ENCODE measurements at places on chromosomes 6 and 20.

DNA sequence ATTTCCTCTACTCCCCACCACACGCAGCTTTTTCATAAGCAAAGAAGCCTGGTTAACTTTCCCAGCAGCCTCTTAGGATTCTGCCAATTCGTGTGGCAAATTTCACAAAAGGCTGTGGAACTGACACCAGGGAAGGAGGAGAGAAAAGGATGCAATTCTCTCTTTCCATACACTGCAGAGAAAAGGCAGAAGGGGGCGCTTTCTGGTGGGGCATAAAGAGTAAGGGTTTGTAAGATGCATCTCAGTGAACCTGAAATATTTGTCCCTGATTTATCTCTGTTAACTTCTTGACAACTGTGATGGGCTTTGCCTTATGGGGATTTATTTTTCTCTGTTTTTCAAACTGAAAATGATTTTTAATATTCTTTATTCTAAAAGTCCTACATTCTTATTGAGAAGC is 45.5 kb upstream of the GLP1R start:
- H3K27me3 ChIP-seq: no peaks in the 10 kb centered on the region
- H3K36me3 ChIP-seq: no peaks in the 10 kb centered on the region
- H3K4me1 ChIP-seq: no peaks in the 10 kb centered on the region
- no peak overlapping the region for H3K4me3 ChIP-seq

DNA sequence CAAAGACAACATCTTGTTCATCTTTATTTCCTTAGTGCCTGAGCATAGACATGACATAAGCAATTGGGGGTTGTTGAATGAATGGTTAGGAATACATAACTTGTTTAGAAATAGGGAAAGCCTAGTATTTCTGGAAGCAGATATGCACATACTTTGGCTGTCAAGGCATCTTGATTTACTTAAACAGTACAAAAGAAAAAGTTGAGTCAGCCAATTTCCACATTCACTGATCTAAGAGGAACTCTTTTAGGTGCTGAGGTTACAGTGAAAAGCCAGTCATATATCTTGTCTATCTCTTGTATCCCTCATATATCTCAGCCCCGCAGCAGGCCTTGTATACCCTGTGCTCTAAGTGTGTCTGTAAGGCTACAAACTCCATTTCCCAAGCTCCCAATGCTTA is 11.6 kb downstream of the ZKSCAN4 start:
- H3K36me3 ChIP-seq: no peaks in the 10 kb centered on the region
- H3K27me3 ChIP-seq: no peaks in the 10 kb centered on the region
- no peak overlapping the region for H3K27ac ChIP-seq
- H3K4me1 ChIP-seq: no peaks in the 10 kb centered on the region
- no peak for DNase-seq

DNA sequence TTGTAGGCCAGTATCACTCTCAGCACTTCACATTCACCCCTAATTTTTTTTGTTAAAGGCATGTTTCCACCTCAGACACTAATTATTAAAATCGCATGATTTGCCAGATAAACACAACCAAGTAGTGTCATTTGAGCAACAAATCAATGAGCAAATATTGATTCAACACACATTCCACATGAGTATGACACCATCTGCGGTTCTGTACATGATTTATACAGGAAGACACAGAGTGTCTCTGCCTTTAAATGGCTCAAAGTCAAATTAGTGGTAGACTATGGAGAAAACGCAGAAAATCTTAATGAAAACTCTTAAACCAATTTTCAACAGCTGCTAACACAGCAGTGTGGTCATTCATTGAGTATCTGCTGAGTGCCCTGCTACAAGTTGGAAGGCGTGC is 300.2 kb downstream of the SOX4 start:
- H3K27ac ChIP-seq: no peak overlapping the region
- DNase-seq: no peak
- H3K27me3 ChIP-seq: no peaks in the 10 kb centered on the region

GRCh38 chr6:13012296-13012695 is 295.7 kb downstream of the PHACTR1 start:
- no peak overlapping the region for H3K27ac ChIP-seq
- DNase-seq: no peak
- no peaks in the 10 kb centered on the region for H3K27me3 ChIP-seq
- H3K4me1 ChIP-seq: no peaks in the 10 kb centered on the region
- H3K36me3 ChIP-seq: no peaks in the 10 kb centered on the region
- no peak overlapping the region for H3K4me3 ChIP-seq

DNA sequence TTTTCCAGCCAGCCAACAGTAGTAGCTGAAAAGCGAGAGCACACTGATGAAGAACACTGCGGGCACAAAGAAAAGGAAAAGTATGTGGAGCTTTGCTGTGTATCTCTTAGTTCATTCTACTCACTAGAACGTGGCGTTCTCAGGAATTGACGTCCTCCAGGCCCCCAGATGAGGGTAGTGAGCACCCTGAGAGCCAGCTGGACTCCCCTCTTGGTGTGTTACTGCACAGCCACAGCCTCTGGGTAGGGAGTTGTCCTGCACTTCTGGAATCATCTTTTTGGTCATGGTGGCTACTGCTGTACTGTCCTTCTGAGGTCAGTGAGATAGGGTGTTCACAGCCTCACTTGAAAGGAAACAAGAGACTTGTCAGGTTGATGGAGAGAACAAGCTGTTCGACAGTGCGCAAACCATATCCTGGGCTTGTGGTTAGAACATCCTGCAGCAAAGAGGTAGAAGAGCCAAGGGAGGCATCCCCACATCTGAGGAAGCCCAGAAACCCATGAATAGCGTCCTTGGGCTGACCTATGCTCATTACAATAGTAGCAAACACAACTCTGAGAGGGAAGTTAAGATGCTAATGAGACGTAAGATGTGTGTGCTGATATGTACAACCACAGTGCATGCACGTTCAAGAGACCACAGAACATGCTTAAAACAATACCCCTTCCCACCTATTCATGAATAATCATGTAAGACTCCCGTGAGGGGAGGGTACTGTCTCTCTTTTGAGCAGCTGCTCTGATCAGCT is 14.6 kb upstream of the HLA-F start:
- H3K27me3 ChIP-seq: no peaks in the 10 kb centered on the region
- H3K36me3 ChIP-seq: no peaks in the 10 kb centered on the region
- H3K27ac ChIP-seq: no peak overlapping the region

DNA sequence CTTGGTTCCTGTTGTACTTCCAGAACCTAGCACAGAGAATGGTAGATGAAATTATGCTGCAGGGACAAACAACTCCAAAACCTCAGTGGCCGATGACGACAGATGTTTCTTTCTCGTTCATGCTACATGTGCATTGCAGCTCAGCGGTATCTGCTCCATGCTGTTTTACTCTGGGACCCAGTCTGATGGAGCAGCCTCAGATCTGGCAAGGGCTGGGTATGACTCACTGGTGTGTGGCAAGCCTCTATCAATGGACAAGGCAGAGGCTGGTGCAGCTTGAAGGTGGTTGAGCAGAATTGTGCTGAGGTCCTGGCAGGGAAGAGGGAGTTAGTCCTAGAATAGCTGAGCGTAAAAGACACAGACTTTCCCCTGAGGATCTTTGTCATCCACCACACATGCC is 10.3 kb upstream of the BLCAP start:
- no peaks in the 10 kb centered on the region for H3K27me3 ChIP-seq
- H3K36me3 ChIP-seq: no peaks in the 10 kb centered on the region
- no peak for DNase-seq
- H3K4me3 ChIP-seq: no peak overlapping the region
- H3K27ac ChIP-seq: no peak overlapping the region
- H3K4me1 ChIP-seq: no peaks in the 10 kb centered on the region

DNA sequence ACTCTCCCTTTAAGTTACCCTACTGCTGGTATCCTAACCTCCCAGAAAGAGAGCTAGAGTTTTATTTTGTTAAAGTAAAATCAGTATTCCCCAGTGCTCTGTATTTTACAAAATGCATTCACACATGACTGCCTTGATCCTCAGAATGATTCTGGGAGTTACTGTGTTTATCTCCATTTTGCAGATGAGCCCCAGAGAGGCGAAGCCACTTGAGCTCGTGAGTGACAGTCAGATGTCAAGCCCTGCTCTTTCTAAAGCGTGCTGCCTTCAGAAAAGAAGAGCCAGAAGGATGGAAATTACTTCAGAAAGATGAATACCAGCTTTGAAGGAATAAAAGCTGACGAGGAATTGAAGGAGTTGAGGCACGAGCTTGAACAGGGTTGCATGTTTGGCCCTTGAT is 14.1 kb upstream of the OSER1 start:
- no peaks in the 10 kb centered on the region for H3K27me3 ChIP-seq
- no peak for DNase-seq
- H3K4me3 ChIP-seq: no peak overlapping the region
- H3K4me1 ChIP-seq: no peaks in the 10 kb centered on the region
- H3K27ac ChIP-seq: no peak overlapping the region

DNA sequence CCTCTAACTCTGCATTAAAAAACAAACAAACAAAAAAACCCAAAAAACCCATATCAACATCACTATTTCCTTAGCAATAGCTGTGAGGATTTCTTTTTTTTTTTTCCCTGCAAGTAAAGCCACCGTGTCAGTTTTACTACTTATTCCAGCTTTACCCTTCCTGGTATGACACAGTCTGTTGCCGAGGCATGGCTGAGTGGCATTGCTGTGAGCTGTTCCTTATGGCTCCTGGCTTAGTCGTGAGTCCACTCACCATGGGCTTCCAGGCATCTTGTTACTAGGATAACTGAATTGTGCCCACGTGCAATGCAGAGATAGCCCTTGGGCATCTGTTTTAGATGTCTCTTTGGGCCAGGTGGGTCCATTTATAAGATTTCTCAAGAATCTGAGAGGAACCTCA is 84.8 kb downstream of the LRRC1 start:
- H3K4me1 ChIP-seq: no peaks in the 10 kb centered on the region
- no peaks in the 10 kb centered on the region for H3K36me3 ChIP-seq
- H3K4me3 ChIP-seq: no peak overlapping the region
- no peak for DNase-seq

DNA sequence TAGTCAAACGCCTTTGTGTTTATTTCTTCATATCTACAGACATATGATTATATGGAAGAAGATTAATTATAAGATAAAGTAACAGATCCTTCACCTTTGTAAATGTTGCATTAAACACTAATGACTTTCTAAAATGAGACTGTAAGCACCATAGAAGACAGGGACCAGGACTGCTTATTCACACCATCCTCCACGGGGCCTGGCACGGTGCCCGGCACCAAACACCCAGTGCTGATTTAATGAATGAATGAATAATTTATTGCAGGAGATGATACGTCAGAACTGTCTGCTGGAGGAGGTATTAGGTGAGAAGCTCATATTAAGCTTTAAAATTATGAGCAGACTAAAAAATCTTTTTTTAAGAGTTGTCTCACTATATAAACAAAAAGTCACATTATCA is 88.3 kb downstream of the SLX4IP start:
- H3K27ac ChIP-seq: no peak overlapping the region
- H3K27me3 ChIP-seq: no peaks in the 10 kb centered on the region
- DNase-seq: no peak
- no peaks in the 10 kb centered on the region for H3K4me1 ChIP-seq
- no peak overlapping the region for H3K4me3 ChIP-seq

All from testis (tissue), 5 donors.